ENCODE measurements at places on chromosomes 11 and 22.

DNA sequence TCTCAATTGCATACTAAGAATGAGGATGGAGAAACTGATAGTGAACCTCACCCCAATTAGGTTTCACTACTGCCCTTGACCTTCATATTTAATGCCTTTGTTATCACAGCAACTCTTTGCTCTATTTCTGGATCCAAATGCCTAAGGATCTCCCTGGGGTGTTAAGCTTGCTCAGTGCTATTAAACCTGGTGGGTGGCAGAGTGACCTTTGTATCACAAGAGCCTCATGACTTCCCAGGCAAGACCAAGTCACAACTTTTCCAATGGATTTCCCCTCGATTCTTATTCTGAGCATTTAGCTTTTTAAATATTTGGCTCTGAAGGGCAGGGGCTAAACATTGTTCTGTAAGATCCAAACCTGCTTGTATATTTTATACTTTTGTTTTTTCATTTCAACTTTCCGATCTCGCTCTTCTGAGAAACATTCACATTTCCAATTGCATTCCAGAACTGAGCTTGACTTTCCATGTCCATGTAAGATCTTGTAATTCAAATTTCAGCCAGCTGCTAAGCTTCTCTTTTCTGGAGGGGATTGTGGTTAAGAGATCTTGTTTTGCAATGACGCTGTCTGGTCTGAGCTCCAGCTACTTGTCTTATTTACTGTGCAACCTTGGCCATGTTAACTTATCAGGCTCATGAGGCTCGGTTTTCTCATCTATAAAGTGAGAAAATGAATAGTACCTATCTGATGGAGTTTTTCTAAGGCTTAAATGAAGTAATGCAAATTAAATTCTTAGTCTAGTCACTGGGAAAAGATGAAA, 6.4 kb upstream of the EHF start:
- DNase-seq: no peak

DNA sequence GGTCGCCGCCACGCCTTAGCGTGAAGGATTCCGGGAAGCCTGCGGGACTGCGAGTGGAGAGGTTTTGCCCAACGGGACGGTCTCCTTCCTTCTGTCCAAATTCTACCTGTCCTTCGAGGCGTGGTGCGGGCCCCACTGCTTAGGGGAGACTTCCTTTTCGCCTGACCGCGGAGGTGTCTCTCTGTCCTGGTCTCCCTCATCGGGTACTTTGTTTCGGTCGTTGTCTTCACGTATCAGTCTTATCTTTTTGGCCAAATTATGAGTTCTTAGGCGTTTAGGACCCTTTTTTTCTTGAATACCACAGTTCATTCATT, 388 bp downstream of the HINFP start:
- no peak for DNase-seq

DNA sequence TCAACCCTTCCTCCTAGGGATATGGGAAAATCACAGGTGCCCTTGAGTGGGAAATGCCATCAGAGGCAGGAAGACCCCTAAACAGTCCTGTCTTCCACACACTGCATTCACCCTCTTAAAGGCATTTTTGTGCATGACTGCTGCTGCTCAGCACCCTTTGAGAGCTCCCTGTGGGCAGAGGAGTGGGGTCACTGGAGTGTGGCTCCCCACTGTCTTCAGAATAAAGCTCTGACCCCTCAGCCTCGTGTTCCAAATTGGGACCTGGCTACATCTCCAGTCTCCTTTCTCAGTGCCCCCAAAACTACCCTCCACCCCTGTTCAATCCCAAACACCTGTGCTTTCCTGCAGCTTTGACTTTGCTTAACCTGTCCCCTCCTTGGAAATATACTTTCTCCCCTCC, 46.6 kb downstream of the CHRDL2 start:
- DNase-seq: no peak

DNA sequence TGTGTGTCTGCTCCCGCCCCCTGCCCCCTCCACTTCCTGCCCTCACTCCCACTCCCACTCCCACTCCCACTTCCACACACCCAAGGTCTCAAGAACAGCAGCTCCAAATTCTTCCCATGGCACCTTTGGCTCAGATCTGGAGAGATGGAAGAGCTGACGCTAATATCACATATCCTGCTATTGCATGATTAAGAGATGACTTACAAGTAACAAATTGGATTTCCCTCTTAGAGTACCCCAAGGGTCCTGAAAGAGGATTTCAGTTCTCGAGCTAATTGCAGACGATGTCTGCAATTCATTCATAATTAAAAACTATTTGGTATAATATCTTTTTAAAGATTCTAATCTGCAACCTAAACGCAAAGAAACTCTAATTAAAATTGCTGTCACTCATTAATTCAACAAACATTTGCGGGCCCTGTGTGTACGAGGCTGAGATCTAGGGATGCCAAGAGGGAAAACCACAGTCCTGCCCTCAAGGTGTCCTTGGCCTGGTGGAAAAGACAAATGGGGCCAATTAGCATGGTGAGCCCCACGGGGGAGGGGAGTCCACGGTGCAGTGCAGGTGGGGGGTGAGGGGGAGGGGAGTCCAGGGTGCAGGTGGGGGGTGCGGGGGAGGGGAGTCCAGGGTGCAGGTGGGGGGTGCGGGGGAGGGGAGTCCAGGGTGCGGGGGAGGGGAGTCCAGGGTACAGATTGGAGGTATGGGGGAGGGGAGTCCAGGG, 50.3 kb downstream of the CELSR1 start:
- DNase-seq: no peak

DNA sequence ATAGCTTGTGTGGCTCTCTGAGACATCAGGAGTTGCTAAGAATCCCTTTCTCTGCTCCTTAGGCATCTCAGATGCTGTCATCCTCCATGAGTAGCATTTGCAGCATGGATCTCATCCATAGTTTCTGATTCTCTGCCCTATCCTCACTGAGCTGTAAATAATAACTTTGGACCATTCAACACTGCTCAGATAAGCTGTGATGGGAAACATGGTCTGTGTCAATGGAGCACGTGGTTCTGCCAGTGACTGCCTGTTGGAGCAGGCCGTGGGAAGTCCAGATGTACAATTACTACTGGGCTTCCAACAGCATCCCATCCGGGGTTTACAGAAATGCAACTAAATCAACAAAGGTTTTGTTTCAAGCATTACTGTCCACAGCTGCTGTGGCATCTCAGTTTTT, 160.1 kb downstream of the OR4C45 start:
- no peak for DNase-seq

GRCh38 chr11:123299721-123300120, 104.7 kb upstream of the CLMP start:
- DNase-seq: no peak

DNA sequence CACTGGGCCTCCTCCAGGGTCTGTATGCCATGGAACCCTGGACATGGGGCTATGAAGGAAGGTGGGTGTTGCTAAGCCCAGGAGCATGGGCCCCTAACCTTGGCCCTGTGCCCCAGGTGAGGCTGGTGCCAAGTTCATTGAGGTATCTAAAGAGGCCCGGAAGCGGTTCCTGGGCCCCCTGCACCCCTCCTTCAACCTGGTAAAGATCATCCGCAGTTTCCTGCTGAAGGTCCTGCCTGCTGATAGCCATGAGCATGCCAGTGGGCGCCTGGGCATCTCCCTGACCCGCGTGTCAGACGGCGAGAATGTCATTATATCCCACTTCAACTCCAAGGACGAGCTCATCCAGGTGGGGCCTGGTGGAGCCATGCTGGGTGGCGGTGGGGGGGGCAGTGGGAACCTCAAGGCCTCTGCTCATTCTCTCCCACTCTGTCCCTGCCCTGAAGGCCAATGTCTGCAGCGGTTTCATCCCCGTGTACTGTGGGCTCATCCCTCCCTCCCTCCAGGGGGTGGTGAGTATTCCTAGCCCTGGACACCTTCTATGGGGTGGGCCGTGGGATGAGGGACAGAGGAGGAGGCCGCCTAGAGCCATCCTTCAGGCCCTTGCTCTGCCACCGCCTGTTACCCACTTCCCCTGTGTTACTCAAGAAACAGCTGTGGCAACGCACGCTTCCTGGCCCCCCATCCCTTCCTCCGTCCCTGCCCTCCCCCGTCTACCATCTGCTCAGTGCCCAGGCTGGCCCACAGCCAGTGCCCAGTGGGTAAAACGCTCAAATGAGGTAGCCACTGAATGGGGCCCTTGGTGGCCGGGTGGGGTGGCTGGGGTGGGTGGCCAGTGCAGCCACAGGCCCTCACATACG, 3.0 kb downstream of the PNPLA2 start:
- no peak for DNase-seq

DNA sequence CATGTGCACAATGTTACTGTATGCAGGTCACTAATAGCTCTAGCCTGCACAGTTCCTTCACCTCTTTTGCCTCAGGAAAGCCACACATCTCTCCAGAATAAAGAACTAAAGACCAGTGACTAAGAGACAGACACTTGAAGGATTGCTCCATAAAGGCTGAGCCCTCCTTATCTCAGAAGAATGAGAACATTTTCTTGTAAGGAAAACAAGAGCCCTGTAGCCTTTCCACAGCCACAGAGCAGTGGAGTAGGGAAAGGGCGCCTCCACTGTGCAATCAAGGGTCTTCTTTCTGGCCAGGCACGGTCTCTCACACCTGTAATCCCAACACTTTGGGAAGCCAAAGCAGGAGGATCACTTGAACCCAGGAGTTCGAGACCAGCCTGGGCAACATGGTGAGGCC, 202.6 kb upstream of the TMEM45B start:
- DNase-seq: no peak

GRCh38 chr22:39446239-39446721, 10.5 kb upstream of the MGAT3 start:
- no peak for DNase-seq

DNA sequence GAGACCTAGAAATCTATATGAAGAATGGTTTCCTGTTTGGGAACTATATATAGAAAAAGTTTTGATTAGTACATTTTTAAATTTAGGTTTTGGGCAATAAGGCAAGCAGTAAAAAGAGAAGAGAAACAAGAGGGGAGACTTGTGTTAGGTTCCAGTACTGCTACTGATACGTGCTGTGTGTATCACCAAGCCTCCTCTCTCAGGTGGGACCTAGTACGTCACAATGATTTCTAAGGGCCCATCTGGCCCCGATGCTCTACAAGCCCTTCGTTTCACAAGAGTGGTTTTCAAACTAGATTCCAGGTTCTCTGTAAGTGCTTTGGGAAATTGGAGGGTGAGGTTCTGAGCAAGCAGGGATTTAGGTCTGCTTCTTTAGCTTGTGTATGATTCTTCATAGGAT, 39.2 kb downstream of the USP35 start:
- no peak for DNase-seq

- no peak for DNase-seq
Observed at GRCh38 chr11:9313648-9314290, 624 bp downstream of the TMEM41B start.

DNA sequence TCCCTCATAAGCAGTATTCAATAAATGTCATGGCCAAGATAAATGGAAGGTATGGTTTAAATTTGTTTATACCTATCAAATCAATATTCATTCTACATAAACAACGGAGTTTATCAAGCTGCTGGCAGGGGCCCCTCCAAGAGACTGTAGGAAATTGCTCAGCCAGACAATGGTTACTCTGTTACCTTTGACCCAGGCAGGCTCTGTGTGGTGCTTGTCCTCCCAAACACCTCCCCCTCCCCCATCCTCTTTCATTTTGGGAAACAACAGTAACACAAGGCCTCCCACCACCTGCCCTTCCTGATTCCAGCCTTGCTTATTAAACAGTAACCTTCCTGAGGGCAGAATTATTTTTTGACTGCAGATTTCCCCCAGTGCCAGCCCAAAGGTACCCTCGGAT, 10.5 kb upstream of the ZBTB16 start:
- DNase-seq: no peak

DNA sequence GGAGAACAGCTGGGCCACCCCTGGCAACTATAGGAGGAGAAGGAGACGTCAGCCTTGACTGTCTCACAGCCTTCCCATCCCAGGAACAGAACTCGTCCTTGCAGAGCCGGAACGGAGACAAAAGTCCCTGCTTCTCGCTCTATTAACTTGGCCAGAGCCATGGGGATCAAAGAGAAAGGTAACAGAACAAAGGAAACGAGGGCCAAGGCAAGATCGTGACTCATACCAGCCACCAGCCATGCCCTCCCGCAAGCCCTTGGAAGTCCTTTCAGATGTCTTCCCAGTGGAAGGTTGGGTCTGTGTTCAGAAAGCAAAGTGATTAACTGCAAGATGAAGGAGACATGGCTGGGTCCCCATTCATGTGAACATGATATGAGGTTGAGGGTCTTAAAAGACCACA, 64.7 kb downstream of the PDE2A start:
- no peak for DNase-seq

DNA sequence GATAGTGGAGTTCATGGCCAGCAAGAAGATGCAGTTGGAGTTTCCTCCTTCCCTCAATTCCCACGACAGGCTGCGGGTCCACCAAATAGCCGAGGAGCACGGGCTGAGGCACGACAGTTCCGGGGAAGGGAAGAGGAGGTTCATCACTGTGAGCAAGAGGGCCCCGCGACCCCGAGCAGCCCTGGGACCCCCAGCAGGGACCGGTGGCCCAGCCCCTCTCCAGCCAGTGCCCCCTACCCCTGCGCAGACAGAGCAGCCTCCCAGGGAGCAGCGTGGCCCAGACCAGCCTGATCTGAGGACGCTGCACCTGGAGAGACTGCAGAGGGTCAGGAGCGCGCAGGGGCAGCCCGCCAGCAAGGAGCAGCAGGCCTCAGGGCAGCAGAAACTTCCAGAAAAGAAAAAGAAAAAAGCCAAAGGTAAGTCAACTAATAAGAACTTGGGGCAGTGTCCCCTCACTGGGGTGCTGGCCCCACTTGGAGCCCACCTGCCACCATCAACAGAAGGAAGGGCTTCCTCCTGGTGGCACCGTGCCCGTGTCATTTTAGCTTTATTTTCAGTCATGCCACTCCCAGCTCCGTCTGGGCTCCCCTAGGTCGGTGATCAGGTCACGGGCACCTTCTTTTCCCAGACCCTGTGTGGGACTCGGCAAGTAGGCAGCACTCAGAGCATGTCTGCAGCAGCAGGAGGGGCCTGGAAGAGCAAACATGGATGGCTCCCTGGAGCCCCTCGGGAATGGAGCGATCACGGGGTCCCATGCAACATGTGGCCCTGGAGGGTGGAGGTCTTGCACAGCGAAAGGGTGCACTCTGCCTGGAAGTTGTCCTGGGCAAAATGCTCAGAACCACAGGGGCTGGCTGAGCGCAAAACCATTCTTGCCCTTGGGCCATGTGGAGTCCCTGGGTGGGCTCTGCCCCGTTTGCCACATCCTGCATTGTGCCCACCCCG, 33.3 kb downstream of the IGHMBP2 start:
- no peak for DNase-seq

- no peak for DNase-seq
Observed at GRCh38 chr11:95641495-95641894, 148.1 kb downstream of the FAM76B start.

DNA sequence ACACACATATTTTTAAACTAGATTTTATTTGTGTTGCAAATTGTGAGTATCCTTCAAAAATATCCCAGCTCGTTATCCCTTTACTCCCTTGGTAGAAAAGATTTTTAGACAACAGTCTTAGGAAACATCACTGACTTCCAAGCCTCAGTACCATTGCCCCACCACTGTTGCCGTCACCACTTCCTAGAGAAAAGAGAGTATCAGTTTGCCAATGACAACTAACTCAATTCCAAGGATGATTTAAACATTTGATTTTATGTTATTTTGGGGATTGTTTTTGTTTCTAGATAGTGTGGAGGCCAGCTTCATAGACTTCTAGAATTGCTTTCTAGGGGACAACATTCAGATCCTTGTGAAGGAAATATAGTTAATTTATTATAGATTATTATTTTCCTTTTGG, 274.0 kb upstream of the MPPED2 start:
- no peak for DNase-seq

GRCh38 chr11:120249279-120250262, 9.6 kb downstream of the POU2F3 start:
- no peak for DNase-seq
